ENCODE measurements at places on chromosomes 12 and 14. TPM values are rescaled to one million over a fixed set of nuclear protein-coding genes. Genes with fewer than 3 reads are reported as not detected.

TBX5 gene
- not detected for total RNA-seq

- H3K4me1 ChIP-seq, result peaks cover 5% of the 10 kb centered on the region
- H3K4me3 ChIP-seq, result no peak overlapping the region
- no peaks in the 10 kb centered on the region for H3K36me3 ChIP-seq
- no peaks in the 10 kb centered on the region for H3K27me3 ChIP-seq
- no peak for DNase-seq
Observed at GRCh38 chr12:96121271-96121711, 72.9 kb upstream of the ELK3 start.

- no peak for DNase-seq
- H3K27me3 ChIP-seq, result no peaks in the 10 kb centered on the region
- H3K27ac ChIP-seq, result no peak overlapping the region
- H3K4me1 ChIP-seq, result no peaks in the 10 kb centered on the region
- H3K4me3 ChIP-seq, result no peak overlapping the region
Observed at GRCh38 chr14:54981698-54982097, 45.2 kb downstream of the WDHD1 start.

- H3K4me3 ChIP-seq, result no peak within 1 kb of the TSS
- no peaks in the 10 kb centered on the region for H3K4me1 ChIP-seq
- no peaks in the 10 kb centered on the region for H3K36me3 ChIP-seq
- H3K27ac ChIP-seq, result no peak within 1 kb of the TSS
Observed at GRCh38 chr12:118981285-118982211, at the start of gene SRRM4. Gene SRRM4, plus strand, starts transcription at chr12:118981541. Its CDS starts 342 bp downstream, at chr12:118981883.

- no peaks in the 10 kb centered on the region for H3K4me1 ChIP-seq
- DNase-seq, result no peak
- peaks cover 48% of the 10 kb centered on the region for H3K27me3 ChIP-seq
- no peaks in the 10 kb centered on the region for H3K36me3 ChIP-seq
- no peak overlapping the region for H3K4me3 ChIP-seq
Observed at GRCh38 chr12:1502379-1502720, 92.0 kb downstream of the FBXL14 start.
